ENCODE measurements at places on chromosomes 12 and 14. TPM values are rescaled to one million over a fixed set of nuclear protein-coding genes. Genes with fewer than 3 reads are reported as not detected.

AKAP3 gene
- total RNA-seq: 3.9 TPM

DNA sequence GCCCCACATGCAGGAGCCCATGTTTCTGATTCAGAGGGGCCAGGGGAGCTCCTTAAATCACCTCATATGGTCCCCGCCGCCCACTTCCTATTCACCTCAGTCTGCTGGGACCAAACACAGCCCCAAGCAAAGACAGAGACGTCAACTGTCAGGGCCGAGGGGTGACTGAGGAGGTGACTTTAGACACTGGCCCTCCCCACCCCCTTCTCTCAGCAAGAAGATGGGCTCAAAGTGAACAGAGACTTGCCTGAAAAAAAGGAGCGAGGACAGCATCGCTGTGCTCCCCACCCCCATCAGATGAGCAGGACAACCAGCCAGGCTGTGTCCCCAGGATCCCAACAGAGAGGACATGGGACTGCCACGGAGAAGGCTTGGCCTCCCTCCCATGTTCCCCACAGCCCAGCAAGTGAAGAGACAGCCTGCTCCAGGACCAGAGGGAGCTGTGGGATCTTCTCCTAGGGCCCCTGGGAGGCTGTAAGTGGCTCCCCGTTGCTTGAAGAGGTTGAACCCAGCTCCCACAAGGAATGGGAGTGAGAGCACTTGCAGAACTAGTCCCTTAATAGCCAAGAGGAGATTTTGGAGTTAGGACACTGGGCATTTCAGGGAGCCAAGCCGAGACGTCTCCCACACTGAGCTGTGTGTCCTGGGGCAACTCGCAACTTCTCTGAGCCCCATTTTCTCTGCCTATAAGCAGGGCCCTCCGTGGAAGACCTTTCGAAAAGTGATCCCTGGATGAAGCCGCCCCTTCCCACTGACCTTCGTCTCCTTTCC lies 1.3 kb upstream of the KRT79 start:
- H3K4me3 ChIP-seq: no peak overlapping the region
- H3K4me1 ChIP-seq: no peaks in the 10 kb centered on the region
- H3K27ac ChIP-seq: no peak overlapping the region
- H3K27me3 ChIP-seq: no peaks in the 10 kb centered on the region
- DNase-seq: no peak
- no peaks in the 10 kb centered on the region for H3K36me3 ChIP-seq

GRCh38 chr14:92624764-92625163 lies 111.2 kb downstream of the RIN3 start:
- DNase-seq: no peak
- H3K27me3 ChIP-seq: no peaks in the 10 kb centered on the region
- no peaks in the 10 kb centered on the region for H3K4me1 ChIP-seq
- no peak overlapping the region for H3K27ac ChIP-seq
- no peaks in the 10 kb centered on the region for H3K36me3 ChIP-seq
- no peak overlapping the region for H3K4me3 ChIP-seq

GRCh38 chr14:99809859-99810558 lies 16.8 kb downstream of the EML1 start:
- no peak overlapping the region for H3K4me3 ChIP-seq
- H3K4me1 ChIP-seq: peaks cover 10% of the 10 kb centered on the region
- H3K27ac ChIP-seq: no peak overlapping the region
- no peaks in the 10 kb centered on the region for H3K36me3 ChIP-seq
- DNase-seq: no peak

GRCh38 chr12:2374092-2374906 lies 321.5 kb downstream of the CACNA1C start:
- no peak overlapping the region for H3K27ac ChIP-seq
- H3K36me3 ChIP-seq: no peaks in the 10 kb centered on the region
- no peaks in the 10 kb centered on the region for H3K27me3 ChIP-seq
- H3K4me1 ChIP-seq: no peaks in the 10 kb centered on the region
- no peak for DNase-seq
- H3K4me3 ChIP-seq: no peak overlapping the region

DNA sequence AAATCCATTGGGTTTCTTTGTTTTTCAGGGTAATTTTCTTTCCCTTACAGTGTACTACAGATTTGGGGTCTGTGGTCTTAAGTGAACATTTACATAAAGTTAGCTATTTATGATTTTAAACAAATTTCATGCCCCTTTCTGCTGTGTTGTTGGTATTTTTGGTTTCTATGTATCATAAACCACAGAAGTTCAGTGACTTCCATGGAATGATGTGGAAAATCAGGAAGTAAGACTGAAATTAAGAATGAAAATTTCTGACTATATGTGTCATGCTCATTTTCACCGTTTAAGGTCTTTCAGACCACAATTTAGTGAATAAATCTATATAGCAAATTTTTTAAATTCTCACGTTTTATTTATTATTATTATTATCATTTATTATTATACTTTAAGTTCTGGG lies 31.7 kb downstream of the ETV6 start:
- H3K27me3 ChIP-seq: no peaks in the 10 kb centered on the region
- no peaks in the 10 kb centered on the region for H3K36me3 ChIP-seq
- no peak for DNase-seq
- no peak overlapping the region for H3K4me3 ChIP-seq

GRCh38 chr12:45216230-45216982 lies 511 bp downstream of the ANO6 start:
- peak; percentile 41 for DNase-seq
- H3K36me3 ChIP-seq: no peaks in the 10 kb centered on the region
- H3K27me3 ChIP-seq: no peaks in the 10 kb centered on the region
- peak overlapping the region; percentile 87 for H3K4me3 ChIP-seq
- peak overlapping the region; percentile 83 for H3K27ac ChIP-seq
- H3K4me1 ChIP-seq: peaks cover 6% of the 10 kb centered on the region

DNA sequence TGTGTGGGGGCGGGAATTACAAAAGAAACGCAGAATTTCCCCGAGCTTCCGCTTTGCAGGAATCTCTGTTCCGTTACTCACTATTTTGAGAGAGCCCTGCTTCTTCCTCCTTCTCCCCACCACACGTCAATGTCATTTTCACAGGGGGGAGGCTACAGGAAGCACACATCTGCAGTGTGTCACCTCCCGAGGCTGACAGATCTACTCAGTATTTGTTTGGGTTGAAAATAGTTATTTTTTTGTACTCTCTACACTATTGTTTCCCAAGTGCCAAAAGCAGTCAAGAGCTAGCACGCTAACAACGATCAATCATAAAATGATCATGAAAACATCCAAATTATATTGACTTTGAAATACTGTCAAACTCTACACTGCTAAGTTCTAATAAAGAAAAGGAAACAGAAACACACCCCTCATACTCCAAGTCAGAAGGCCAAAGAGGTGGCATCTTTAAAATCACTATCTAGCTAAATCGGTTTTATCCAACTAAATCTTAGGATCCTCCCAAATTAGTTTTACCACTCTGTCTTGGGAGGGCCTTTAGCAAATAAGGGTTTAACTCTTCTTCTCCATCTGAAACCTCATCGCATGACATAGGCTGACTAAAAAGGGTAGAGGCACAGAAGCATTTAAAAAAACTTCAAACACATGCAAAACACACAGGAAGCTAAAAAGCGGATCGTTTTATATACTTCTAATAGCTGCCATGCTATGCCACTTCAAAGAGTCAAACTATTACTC lies 51.8 kb downstream of the FOXN3 start:
- no peaks in the 10 kb centered on the region for H3K27me3 ChIP-seq
- H3K27ac ChIP-seq: no peak overlapping the region
- no peak for DNase-seq
- H3K4me1 ChIP-seq: no peaks in the 10 kb centered on the region
- no peak overlapping the region for H3K4me3 ChIP-seq

DNA sequence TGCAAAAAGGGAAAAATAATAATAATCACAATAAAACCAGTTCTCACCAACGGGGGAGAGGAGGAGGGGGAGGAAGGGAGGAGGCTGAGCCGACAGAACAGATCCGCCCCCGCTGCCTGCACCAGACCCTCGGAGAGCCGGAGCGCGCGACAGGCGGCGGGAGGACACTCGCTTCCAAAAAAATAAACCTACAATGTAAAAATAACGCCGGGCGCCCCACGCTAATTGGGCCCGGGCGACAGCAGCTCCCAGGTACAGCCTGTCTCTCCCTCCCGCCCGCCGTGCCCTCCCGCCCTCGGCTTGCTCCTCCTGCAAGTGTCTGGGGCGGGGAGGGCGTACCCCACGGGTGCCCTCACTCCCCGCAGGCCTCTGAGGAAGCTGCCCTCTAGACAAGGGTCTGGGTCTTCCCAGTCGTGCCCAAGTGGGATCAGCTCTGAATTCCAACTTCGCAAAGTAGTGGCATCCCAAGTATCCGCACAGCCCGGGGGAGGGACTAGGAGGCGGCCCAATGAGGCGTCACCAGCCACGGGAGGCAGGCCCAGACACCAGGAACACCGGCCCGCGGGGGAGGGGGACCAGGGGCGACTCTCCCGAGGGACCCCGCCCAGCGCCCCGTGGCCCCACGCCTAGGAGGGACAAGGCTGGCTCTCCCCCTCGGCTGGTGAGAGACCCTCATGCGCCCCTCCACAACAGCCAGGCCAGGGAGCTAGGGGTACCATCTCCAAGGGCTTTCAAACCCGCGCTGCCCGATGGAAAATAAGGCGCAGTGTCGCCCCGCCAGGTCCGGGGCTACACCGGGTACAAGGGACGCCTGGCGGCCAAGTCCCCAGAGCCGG lies 1.0 kb downstream of the NCOR2 start:
- H3K36me3 ChIP-seq: no peaks in the 10 kb centered on the region
- H3K4me1 ChIP-seq: peaks cover 49% of the 10 kb centered on the region

STAT2 gene
- 135 TPM for total RNA-seq

FBLN5 gene
- 110 TPM for total RNA-seq

- H3K27ac ChIP-seq: no peak overlapping the region
- H3K27me3 ChIP-seq: no peaks in the 10 kb centered on the region
- H3K4me1 ChIP-seq: no peaks in the 10 kb centered on the region
- DNase-seq: no peak
- H3K36me3 ChIP-seq: no peaks in the 10 kb centered on the region
Observed at GRCh38 chr12:66516133-66516532, 162.7 kb downstream of the GRIP1 start.

- no peak overlapping the region for H3K27ac ChIP-seq
- H3K27me3 ChIP-seq: no peaks in the 10 kb centered on the region
- H3K36me3 ChIP-seq: no peaks in the 10 kb centered on the region
- no peaks in the 10 kb centered on the region for H3K4me1 ChIP-seq
- no peak overlapping the region for H3K4me3 ChIP-seq
- DNase-seq: no peak
Observed at GRCh38 chr14:91330096-91330696, 85.7 kb upstream of the GPR68 start.

- no peaks in the 10 kb centered on the region for H3K27me3 ChIP-seq
- no peak overlapping the region for H3K4me3 ChIP-seq
- H3K4me1 ChIP-seq: no peaks in the 10 kb centered on the region
- no peak overlapping the region for H3K27ac ChIP-seq
Observed at GRCh38 chr12:17949558-17950141, 140.3 kb downstream of the RERGL start.

- DNase-seq: no peak
- peaks cover 54% of the 10 kb centered on the region for H3K4me1 ChIP-seq
- no peak overlapping the region for H3K4me3 ChIP-seq
- no peaks in the 10 kb centered on the region for H3K36me3 ChIP-seq
Observed at GRCh38 chr14:104051092-104051813, 34.2 kb upstream of the ASPG start.
